Stimulated activated CD8-positive, alpha-beta memory T cell treated with anti-CD3 and anti-CD28 coated beads, Interleukin-4, amount 100 ng/mL, for 4 hours (primary cell): ENCODE measurements at places on chromosomes 1 and 21.

DNA sequence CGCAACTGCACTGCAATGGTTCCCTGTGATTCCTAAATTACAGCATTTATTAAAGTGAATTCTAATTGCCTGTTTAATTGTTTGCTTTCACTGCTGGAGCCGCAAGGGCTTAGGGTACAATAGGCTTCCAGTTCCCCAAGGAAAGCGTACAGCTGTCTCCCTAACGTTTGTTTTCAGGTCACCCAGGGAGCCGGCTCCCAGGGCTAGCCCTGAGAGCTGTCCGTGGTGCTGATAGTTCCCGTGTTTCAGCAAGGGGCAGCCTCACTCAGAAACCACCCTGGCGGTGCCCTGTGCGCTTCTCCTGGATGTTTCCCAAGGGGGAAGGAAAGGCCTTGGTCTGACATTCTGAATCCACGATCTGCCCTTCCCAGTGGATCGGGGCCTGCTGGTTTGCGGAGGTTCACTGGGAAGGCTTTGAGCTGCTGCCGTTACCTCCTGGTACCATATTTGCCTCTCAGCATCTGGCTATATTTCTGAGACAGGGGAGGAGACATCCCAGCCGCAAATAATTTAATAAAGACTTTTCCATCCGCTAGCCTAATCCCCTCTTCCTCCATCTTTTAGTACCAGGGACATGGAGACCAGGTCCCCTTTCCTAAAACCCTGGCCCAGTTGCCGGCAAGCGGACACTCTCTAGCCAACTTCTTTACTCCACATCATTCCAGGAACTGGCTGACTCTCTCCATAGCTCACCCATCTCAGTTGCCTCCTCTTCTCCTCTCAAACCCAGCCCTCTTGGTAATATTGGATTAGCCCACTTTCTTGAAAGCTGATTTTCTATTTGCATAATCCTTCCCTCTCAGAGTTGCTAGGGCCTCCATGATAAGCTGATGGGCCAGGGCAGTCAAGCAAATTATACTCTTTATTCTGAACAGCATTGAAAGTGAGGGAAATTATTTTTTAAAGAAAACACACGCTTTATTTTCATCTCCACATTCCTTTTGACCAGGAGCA lies 149.0 kb downstream of the IGSF21 start:
- no peak for DNase-seq

- no peak for DNase-seq
These were observed 18.8 kb downstream of the SLC1A7 start for GRCh38 chr1:53123453-53124140.

GRCh38 chr21:29072873-29073221 lies 601 bp downstream of the CCT8 start:
- no peak for DNase-seq

DNA sequence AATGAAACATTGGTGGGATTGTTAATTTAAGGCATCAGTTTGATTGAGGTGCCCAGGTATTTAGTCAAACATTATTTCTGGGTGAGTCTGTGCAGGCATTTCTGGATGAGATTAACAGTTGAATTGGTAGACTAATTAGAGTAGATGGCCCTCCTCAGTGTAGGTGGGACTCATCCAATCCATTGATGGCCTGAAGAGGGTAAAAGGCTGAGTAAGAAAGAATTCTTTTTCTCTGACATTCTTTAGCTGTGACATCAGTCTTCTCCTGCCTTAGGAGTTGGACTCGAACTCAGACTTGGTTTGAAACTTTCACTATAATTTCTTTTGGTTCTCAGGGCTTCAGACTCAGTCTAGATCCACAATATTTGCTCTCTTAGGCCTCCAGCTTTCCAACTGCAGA lies 59.6 kb upstream of the ADAMTS5 start:
- DNase-seq, result no peak

GRCh38 chr1:162333991-162334390 lies 42.7 kb downstream of the SPATA46 start:
- DNase-seq, result no peak

GRCh38 chr21:23215261-23215660 lies 2217.1 kb downstream of the NCAM2 start:
- no peak for DNase-seq

DNA sequence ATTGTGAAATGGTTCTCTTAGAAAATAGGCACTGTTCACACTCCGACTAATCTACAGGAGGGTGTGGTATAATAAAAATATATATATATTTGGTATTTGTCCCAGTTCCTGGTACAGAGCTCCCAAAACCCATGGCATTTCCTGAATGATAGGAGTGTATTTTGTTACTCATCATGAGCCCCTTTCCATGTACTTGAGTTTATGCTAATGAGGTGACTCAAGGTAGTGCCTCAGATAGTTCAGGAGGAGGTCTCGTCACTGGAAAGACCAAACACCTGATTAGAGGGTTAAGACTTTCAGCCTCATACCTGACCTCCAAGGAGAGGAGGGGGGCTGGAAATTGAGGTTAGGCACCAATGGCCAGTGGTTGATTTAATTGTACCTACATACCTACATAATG lies 57.9 kb downstream of the TTC3 start:
- no peak for DNase-seq

GRCh38 chr1:108569097-108569728 lies 9.3 kb downstream of the EEIG2 start:
- DNase-seq, result no peak

DNA sequence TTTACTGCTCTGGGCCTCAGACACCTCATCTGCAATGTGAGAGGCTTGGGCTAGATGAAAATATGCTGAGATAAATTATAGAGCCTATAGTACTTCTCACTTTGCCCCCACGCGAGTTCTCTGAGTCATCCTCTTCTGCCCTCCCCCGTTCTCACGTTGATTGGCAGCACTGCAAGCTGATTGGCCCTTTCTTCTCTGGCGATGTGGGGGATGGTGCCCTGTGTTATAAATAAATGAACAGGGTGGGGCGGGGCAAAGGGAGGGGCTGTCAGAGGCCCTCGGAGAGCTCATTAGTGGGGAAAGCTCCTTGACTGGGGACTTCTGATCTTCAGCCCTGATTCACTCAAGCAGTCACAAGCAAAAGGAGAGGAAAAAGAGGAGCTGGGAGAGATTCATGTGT lies 64.3 kb upstream of the ZC3H12A start:
- DNase-seq, result no peak

- DNase-seq, result no peak
These were observed 142.1 kb upstream of the COL11A1 start for GRCh38 chr1:103250441-103250861.

GRCh38 chr1:24847995-24848881 lies 81.8 kb downstream of the RUNX3 start:
- DNase-seq, result peak; percentile 81

DNA sequence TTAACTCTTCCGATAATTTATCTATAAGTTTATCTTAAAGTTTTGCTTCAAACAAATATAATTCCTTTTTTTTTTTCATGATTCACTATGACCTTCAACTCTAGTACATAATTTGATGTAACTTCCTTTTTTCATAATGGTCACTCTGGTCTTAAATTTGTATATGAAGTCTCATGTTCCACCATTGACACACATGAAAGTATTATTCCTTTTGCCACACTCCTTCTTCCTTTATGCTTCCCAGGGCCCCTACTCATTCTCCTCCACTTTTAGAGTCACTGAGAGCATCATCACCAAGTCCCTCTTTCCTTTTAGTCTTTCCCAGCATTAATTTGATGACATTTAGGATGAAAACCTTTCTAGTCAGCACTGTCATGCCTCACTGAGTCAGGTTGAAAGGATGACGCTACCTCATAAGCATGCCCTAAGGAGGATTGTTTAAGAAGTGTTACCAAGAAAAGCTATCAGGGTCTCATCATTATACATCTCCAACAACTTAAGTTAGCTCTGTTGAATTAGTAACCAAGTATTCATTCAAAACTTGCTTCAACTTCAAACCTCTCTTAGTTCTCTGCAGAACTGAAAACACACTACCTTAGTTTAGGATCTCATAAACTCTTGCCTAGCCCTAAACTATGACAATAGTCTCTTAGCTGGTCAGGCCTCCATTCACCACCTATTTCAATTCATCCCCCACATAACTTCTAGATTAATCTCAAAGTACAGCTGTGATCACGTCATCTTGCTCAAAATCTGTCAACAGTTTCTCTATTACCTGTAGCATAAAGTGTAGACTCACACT lies 14.5 kb downstream of the AUNIP start:
- no peak for DNase-seq

DNA sequence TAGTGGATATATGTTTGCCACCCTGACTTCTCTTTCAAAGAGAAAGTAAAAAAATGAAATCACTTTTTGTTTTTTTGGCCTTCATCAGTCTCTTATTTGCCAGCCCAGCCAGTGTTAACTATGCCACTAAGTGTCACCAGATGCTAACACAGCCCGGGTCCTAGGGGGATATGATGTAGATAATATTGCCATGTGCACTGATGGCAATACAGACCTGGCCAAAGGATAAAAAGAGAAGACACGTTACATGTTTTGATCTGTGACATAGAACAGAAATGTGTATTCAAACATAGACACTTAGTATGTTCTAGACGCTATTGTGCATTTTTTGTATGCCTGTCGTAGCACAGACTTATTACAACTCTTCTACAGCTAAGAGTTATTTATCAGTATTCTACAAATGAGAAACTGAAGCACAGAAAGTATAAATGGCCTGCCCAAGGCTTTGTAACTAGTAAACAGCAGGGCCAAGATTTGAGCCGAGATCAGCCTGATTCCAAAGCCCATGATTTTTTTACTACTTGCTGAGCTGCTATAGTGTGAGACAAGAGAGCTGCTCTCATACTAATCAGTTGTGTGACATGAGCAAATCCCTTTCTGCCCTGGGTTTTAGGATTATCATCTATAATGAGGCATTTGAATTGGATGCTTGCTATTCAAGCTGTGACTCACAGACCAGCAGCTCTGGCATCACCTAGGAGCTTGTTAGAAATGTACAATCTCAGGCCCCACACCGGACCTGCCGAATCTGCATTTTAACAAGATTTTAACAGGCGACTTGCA lies 6.3 kb downstream of the LRRC53 start:
- DNase-seq, result no peak

DNA sequence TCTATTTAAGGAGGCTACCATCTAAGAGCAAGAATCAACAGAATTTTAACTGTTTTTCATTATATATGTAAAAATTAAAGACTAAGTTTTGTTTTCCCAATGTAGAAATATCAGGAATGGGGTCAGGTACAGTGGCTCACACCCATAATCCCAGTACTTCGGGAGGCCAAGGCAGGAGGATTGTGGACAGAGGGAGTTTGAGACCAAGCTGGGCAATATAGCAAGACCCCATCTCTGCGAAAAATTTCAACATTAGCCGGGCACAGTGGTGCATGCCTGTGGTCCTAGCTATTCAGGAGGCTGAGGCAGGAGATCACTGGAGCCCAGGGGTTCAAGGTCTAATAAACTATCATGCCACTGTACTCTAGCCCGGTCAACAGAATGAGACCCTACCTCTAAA lies 5.3 kb downstream of the LRRC40 start:
- DNase-seq, result no peak

- no peak for DNase-seq
These were observed 6.3 kb downstream of the CDKN2C start for GRCh38 chr1:50976111-50976889.

GRCh38 chr21:34745557-34746255 lies 76.9 kb downstream of the CLIC6 start:
- DNase-seq, result peak; percentile 4
